ENCODE measurements at places on chromosomes 6 and 20.

- DNase-seq, result no peak
Measured at GRCh38 chr6:147651249-147652063, 143.0 kb downstream of the SAMD5 start.

DNA sequence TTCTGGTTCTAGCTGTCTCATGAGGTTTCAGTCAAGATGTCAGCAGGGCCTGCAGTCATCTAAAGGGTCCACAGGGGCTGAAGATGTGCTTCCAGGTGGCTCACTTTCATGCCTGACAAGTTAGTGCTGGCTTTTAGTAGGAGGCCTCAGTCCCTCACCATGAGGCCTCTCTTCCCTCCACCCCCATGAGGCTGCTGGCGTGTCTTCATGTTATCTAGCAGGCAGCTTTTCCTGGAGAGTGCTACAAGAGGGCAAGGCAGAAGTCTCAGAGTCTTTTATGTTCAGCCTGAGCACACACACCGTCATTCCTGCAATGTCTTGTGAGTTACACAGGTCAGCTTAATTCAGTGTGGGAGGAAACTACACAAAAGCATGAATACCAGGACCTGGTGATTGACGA is 769.9 kb downstream of the HDGFL1 start:
- no peak for DNase-seq

DNA sequence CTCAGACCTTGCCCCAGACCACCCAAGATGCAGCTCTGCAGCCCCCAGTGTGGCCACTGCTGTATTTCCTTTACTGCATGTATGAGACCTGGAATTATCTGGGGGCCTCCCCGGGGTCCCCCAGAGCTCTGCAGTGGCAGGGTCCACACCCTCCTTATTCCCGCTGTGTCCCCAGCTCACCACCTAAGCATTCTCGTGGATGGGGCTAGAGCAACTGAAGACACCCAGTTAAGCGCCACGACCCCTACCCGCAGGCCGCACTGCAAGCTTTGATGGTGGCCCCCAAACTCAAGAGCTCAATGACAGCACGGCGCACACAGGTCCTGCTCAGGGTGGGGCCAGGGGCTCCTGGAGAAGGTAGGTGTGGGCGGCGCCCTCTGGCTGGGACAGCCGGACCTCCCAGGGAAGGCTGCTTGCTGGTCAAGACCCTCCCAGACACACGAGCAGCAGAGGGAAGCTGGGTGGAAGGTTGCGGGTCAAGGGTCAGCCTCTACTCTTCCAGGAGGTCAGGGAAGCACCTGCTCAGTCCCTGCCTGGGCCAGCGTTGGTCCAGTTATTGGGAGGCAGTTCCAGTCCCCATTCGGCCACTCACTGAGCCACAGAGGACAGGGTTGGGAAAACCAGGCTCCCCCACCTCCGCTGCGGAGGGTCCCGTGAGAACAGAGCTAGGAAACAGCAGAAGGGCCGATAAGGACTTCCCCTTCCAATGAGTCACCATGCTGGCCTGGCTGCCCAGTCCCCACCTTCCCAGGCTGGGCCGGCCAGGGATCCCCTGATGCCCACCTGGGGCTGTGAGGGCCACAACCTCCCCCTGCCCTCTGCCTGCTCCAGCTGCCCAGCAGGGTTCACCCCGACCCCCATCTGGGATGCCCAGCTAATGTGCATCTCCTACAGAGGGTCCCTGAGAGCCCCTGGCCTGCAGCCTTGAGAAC is 2.9 kb downstream of the LAMA5 start:
- no peak for DNase-seq

GRCh38 chr6:139161817-139162284 is 27.0 kb downstream of the HECA start:
- DNase-seq, result no peak

GRCh38 chr6:31068669-31069340 is 43.6 kb downstream of the C6orf15 start:
- peak; percentile 26 for DNase-seq

DNA sequence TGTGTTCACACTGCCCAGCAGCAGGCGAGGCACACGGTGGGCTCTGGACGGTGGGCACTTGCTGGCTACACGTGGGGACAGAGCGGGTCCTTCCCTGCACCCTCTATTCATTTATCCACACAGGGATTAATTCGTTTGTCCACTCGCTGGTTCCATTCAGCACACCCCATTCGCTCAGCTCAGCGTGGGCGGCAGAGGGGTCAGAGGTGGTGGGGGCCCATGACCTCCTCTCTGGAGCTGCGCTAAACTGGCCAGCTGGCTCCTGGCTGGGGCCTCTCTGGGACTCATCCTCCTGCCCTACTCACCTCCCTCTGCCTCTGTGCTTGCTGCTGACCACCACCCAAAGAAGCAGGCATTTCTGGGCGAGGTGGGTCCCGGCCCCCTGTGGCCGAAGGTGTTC is 21.4 kb upstream of the RBBP8NL start:
- DNase-seq, result no peak

GRCh38 chr6:156778454-156779205 is 1.5 kb downstream of the ARID1B start:
- DNase-seq, result no peak

GRCh38 chr6:130244728-130245127 is 22.0 kb upstream of the SAMD3 start:
- DNase-seq, result no peak

DNA sequence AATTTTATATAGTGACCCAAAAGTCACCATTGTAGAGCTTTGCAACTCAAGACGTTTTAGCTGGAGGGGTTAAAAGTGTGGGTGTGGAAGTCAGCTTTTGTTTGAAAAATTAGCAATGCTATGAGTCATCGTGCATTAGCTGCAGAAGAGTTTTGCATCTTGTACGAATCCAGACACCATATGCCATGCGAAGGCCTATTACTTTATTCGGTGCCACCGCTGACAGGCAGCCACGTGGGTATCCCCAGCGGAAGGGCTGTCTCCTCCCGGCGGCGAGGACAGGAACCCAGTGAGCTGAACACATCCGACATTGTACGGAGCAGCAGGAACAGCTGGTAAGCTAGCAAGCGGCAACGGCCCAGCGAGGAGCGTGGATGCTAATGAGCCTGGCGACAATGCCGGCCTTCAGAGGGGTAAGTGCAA is 84.4 kb downstream of the INSM1 start:
- no peak for DNase-seq

DNA sequence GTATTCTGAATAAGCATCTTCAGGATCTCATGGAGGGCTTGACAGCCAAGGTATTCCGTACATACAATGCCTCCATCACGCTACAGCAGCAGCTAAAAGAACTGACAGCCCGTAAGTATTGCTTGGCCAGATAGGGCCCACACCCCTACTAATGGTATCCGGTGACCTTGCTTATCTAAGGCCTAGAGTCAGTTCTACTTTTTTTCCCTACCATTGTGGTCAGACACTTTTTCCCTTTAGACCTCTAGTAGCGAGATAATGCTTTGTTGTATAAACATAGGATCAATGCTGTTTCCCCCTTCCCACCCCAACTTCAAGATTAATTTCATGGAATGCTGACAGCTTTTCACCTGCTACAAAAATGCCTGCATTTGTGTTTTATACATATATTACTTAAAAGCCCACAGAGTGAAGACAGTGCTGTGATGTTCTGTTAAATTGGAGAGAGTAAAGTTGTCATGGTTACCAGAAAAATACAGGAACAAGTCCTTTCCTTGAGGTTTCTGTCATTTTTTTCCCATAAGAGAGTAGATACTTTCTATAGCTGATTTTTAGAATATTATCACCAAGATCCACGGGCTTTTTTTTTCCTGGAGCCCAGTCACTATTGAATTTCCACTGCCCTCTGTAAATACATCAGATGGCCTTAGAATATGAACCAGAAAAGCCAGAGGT is 20.9 kb upstream of the PLCG1 start:
- no peak for DNase-seq

DNA sequence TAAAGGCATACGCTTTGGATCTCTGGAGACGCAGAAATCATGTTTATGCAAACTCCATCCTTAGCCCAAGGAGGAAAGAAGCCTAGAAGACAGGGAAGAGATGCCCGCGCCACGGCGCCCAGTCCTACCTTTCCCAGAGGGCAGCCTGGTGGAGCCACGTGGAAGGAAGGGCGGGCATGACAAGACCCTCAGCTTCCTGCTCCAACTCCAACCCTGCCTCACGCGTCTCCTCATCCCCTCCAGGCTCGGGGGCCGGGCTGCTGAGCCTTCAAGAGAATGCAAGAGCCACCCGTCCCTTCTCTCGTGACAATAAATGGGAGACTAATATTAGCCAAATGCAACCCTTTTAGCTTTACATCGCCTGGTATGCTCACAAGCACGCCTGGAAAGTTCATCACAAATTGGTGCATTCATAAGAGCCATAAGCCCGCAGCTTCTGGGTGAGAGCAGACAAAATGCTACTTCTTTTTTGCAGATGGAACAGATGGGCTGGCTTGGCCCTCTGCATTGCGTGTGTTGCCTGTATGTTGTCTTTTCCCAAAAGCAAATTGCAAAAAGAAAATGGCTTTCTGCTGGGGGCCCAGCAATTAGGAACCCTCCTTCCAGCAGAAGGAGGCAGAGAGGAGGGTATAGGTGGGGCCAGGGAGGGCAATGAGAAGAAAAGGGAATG is 8.2 kb upstream of the NTSR1 start:
- no peak for DNase-seq

DNA sequence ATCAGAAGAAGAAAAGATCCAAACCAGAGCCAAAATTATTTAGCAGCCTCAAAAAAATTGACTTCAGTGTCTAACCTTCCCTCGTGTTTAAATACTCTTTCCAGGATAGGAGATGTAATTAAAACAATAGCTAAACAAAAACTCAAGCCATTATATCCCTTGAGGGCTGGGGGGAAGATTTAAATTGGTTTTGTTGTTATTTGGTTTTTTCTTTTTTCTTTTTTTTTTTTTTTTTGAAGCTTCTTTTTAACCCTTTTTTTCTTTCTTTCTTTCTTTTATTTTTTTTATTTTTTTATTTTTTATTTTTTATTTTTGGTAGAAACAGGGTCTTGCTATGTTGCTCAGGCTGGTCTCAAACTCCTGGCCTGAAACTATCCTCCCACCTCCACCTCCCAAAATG is 269.0 kb downstream of the KHDC1L start:
- no peak for DNase-seq

DNA sequence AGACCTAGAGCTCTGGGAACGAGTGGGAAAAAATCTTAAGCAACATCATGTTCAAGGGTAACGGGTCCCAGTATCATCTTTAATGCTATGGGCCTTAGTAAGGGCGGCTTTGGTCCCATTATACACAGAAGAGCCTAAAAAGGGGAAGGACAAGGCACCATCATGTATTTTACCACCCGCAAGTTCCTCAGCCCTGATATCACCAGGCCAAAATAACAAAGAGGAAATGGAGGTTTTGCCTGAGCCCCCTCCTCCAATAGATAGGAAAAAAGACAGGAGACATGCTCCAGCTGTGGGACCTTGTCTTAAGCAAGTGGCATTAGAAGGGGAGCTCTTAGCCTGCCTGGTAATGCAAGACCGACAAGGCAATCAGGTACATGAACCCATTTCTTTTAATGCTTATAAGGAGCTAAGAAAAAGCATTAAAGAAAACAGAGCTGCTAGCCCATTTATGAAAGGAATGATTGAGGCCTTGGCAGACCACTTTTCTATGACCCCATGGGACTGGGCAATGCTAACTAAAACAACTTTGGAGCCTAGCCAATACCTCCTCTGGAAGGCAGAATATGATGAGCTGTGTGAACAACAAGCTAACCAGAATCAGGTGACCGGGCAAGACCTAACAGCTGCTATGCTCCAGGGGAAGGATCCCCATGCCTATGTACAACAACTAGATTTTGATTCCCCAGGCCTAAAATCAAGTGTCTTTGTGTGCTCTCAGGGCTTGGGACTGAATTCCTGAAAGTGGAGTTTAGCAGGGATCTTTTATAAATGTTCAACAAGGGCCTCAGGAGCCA is 23.2 kb downstream of the HLA-DPA1 start:
- DNase-seq, result no peak

- no peak for DNase-seq
Measured at GRCh38 chr20:44354979-44355497, 461 bp upstream of the HNF4A start.

GRCh38 chr20:52552181-52552872 is 360.7 kb upstream of the ZFP64 start:
- no peak for DNase-seq

DNA sequence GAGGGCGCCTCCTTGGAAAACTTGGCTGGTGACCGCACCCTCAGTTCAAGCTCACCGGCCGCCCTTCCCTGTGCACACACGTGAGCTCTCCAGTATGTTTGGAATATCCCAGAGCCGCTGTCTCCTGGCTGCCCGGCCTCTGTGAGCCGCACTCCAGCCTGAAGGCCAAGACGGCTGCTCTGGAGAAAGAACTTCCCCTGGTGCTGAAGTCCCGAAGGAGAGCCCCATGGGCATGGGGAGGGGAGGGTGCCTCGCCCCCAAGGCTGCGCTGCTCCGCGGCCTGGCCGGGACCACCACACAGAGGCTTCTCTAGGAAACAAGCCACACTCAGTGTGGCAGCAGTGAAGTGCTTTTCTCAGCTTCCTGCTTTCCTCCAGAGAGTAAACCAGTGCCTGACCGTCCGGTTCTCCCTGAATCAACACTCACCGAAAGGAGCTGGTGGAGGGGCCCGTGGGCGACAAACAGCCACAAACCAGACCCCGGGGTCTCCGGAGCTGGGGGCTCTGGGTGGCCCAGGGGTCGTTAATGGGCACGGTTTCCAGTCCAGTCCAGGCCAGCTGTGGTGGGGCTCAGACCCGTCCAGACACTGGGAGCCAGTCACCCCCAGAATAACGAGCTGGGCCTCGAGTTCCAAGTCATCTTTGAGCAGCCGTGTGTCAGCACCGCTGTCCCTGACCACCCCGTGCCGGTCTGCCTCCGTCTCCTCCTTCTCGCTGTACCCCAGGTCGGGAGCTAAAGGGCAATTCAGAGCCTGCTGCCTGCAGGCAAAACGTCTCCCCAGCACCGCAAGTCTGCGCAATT is 87.4 kb upstream of the BHLHE23 start:
- no peak for DNase-seq

DNA sequence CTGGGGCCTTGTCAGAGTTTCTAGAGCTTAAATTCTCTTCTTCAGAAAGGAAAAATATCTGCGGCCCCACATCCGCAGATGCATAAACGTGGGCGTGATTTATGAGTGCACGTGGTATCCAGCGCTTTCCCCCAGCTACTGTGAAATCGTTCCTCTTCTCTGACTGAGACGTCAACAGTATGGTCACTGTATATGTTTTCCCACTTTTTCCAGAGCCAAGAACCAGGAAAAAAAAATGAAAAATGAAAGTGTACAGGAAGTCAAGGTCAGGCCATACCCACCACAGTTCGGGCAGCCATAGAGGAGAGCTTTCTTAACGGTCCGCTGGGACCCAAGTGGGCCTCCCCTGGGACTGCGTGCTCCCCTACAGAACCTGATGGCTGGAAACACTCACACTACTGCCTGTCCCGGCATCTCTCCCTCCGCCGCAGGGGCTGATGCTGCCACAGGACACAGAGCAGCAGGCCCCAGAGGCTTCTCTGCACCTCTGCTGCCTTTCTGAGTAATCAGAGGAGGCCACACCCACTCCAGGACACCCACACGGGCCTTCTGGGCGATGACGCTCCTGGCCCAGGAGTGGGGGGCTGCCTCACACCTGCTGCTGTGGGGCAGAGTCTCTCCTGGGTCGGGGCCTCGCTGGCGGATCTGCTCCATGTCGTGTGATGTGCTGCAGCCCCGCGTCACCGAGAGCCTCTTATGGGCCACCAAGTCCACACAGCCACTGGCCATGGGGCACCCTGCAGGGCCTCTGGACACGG is 16.4 kb upstream of the STX16 start:
- DNase-seq, result no peak

GRCh38 chr6:1704711-1705110 is 95.0 kb downstream of the FOXC1 start:
- DNase-seq, result no peak
